ENCODE measurements at places on chromosomes 11 and 22.
A peak's percentile ranks its signal among the peaks of the same experiment; 100 is the strongest.

DNA sequence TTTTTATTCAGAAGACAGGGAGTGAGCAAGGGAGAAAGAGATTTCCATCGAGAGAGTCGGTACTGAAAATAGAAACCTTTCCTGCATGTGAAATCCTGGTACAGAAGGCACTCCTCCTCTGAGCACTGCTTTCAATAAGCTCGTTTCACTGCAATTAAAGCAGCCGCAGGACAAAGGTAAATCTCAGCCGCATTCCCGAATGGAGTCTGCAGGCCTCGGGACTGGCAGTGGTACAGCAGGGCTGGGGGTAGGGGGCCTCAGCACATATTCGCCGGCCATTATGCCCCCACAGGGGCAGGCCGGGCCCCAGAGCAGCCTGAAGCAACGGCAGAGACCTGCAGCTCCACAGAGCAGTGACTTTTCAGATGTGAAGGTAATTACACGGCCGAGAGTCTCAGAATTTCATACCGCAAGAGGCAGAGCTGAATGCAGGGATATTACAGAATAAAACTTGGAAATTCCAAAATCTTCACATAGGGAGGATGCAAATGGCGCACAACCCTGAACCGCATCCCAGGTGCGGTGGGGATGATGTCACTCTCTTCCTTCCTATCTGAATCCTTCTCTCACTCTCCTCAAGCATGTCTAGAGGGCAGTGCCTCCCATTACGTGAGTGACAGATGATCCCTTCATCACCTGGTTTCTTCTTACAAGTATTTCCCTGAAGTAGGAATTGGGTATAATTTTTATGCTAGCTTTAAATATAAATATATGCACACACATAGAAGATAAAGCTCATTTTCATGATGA, 622.1 kb downstream of the OPCML start:
- DNase-seq: no peak

DNA sequence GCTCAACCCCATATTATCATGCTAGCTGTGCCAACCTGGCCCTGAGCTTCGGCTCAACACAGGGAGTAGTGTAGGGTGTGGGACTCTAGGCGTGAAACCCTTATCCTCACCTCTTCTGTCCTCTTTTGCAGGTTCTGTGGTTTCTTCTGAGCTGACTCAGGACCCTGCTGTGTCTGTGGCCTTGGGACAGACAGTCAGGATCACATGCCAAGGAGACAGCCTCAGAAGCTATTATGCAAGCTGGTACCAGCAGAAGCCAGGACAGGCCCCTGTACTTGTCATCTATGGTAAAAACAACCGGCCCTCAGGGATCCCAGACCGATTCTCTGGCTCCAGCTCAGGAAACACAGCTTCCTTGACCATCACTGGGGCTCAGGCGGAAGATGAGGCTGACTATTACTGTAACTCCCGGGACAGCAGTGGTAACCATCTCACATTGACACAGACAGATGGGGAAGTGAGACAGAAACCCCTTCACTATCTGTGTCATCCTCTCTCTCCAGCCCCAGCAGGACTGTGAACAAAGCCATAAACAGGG, 76.4 kb downstream of the GGTLC2 start:
- peak; percentile 74 for DNase-seq

DNA sequence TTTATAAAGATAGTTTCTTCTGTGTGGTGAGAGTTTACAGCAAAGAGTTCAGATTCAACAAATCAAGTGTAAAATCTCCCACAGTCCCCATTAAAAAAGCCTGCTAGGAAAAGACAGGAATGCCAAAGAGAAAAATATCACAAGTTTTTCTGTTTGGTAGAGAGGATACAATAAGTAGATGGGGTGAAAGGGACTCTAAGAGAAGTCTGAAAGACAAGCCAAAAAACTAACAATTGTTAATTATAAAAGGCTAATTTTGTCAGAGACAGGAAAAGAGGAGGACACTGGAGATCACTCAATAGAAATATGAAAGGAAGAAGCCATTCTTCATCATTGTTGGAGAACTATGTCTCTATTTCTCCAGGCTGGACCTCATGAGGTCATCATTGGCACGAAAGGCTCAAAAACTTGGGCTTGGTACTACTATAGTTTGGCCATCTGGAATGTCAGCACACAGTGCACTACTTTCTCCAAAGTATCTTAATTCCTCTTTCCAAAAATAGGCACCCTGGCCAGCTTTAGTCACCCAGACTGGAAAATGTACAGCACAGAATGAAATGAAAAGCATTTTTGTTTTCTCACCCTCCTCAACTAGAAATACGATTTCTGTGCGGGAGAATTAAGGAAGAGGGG, 531 bp upstream of the SOX6 start:
- no peak for DNase-seq

DNA sequence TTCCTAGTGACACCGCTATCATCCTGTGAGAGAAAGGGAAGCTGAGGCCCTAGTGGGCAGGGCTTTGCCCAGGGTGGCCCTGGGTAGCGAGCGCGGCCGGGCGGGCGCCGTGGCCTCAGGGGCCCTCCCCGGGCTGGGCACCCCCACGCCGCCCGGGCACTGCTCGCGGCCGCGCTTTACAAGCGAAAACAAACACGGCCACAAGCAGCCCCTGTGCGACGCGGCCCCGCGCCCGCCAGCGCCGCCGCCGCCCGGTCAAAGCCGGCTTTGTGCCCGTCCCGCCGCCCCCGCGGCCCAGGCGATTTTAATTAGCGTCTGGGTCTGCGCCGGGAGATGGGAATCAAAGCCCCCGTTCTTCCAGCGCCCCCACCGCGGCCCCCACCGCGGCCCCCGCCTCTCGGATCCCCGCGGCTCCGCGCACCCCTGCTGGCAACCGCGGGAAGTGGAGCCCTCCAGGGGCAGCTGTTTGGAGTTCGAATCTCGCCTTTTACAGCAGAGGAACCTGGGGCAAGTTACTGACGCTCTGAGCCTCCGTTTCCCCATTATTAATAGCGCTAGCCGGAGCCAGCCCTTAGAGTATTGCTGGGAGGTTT, 47.9 kb downstream of the CHRDL2 start:
- DNase-seq: peak; percentile 32

- DNase-seq: no peak
Measured at GRCh38 chr11:66221012-66221411, 47.4 kb upstream of the RAB1B start.

- no peak for DNase-seq
Measured at GRCh38 chr22:46688949-46689348, 49.1 kb downstream of the CERK start.

DNA sequence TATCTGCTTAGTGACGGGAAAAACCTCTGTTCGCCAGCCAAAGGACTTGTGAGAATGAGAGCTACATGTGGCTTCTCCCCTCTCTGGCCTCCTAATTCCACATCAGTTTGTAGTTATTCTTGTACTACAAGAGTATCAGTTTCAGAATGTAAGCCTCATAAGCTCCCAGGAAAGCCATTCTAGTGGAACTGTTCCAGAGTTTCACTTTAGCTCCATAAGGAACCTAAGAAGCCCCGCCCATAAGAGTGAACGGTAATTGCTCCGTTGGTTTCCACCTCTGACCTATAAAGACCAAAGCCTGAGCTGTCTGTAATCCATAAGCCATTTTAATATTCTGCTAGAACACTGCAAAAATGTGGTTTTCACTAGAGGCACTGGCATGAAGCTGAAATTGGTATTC, 53.0 kb downstream of the SIK3 start:
- DNase-seq: no peak

DNA sequence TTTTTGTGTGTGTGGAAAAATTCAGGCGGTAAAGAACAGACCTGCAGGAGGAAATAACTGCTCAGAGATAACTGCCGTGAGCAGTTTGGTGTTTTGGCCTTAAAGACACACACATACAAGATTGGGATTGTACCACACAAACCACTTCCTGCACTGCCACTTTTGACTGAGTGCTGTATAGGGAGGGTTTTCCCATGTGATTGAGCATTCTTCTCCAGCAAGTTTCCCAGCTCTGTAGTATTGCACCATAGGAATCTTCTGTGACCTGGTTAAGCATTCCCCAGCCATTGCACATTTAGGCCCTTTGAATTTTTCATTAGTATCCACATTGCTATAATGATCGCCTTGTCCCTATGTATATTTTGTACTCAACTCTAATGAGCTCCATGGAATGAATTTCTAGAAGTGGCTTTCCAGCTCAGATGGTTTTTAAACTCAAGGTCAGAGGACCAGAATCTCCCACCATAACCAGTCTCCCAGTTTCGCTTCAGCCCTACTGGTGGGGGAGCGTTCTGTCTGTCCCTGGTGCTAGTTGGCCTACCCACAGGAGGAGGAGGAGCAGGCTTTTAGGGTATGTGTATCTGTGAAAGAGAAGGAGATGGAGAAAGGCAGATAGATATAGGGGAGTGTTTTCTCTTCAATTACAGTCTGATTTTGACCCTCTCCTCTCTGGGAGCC, 9.3 kb downstream of the CD82 start:
- peak; percentile 92 for DNase-seq

- DNase-seq: no peak
Measured at GRCh38 chr11:76269661-76270261, 63.5 kb upstream of the WNT11 start.

GRCh38 chr11:117394221-117394925, 66.7 kb downstream of the CEP164 start:
- no peak for DNase-seq

DNA sequence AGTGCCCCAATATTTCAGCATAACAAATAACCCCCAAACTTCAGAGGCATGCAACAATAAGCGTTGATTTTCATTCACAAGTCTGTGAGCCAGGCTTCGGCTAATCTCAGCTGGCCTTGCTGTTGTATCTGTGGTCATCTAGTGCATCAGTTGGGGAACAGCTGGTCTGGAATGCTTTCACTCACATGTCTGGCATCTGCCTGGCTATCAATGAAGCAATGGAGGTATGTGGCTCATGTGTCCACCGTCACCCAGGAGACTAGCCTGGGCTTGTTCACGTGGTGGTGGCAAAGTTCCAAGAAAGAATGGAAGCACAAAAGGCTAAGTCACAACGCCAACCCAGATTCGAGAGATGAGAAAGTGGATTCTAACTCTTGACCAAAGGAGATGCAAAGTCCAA, 304.8 kb upstream of the ISX start:
- DNase-seq: no peak

- DNase-seq: no peak
Measured at GRCh38 chr11:1927848-1928469, 8.5 kb downstream of the TNNT3 start.

DNA sequence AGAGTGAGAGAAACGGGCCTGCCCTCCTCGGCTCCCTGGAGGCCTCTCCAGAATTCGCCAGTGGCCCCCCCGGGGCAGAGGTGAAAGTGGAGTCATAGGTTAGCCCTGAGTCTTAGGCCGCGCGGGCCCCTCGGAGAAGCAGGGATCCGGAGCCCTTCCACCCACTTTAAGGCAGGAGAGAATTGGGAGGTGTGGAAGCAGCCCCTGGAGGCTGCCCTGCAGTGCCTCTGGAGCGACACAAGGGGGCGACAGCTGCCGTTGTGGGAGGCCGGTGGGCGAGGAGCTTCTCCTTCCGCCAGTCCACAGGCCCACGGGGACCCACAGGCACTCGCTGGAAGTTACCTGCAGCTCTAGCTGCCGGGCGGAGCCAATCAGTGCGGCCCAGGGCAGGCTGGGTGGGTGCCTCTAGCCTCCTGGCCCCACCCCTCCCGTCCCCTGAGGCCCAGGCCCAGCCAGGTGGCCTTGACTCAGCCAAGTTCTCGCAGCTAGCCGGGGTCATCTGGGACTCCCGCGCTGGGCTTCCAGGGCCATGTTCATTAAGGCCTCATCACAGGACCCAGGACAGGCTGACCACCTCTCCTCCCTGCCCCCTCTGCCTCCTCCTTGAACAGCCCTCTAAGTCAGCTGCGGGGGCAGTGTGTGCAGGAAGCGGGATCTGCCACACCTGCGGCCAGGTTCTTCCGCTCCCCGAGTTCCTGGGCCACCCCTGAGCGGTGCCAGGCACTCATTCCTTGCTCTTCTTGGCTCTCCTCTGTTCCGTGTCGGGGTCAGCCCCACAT, 5.0 kb downstream of the DGKZ start:
- DNase-seq: peak; percentile 79

- no peak for DNase-seq
Measured at GRCh38 chr22:49968831-49969661, 8.5 kb downstream of the PIM3 start.

GRCh38 chr22:41544671-41545476, 604 bp upstream of the POLR3H start:
- peak; percentile 35 for DNase-seq

GRCh38 chr11:127800989-127801688, 786.2 kb downstream of the ETS1 start:
- no peak for DNase-seq

GRCh38 chr22:48943567-48944432, 883.9 kb downstream of the BRD1 start:
- DNase-seq: peak; percentile 47

DNA sequence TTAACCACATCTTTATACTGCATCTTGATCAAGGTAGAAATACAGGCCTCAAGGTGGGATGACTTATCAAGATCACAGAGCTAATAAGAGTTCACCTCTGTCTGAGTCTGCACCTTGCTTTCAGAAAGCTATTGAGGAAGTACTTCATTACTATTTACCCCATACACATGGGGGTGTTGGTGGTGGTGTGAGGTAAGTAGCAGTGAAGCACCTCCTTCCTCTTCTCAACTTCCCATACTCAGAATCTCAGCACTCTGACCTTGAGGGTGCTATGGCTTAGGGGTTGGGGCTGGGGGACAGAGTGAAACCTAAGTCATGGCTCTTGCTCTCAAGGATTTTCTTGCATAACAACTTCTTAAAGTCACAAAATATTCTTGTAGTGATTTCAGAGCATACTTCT, 56.9 kb downstream of the ME3 start:
- peak; percentile 24 for DNase-seq

GRCh38 chr22:35219012-35219411, 38.3 kb upstream of the HMGXB4 start:
- DNase-seq: no peak

- DNase-seq: peak; percentile 52
Measured at GRCh38 chr11:32081129-32081641, 9.7 kb upstream of the RCN1 start.

GRCh38 chr11:66373265-66373664, 1.7 kb upstream of the SLC29A2 start:
- DNase-seq: no peak

GRCh38 chr22:43412808-43413795, 1.3 kb downstream of the MPPED1 start:
- DNase-seq: no peak

DNA sequence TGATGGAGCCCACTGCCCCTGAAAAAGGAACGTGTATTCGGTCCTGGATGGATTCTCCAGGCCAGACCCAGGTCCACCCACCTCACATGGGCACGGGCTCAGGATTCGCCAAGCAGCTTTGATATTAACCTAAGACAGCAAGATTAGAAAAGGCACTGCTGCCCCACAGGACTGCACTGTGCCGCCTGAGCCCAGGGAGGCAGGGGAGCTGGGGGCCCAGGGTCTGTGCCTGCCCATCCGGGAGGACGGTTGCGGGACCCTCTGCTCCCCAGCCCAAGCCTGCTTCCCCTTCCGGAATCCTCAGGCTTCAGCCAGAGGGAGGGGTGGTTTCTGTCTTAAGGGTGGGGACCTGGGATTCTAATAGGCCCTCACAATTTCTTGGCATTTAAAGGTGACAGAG, 13.5 kb upstream of the VSIG10L2 start:
- no peak for DNase-seq
